ENCODE measurements at places on chromosomes 3 and 15. TPM values are rescaled to one million over a fixed set of nuclear protein-coding genes. Genes with fewer than 3 reads are reported as not detected.

DNA sequence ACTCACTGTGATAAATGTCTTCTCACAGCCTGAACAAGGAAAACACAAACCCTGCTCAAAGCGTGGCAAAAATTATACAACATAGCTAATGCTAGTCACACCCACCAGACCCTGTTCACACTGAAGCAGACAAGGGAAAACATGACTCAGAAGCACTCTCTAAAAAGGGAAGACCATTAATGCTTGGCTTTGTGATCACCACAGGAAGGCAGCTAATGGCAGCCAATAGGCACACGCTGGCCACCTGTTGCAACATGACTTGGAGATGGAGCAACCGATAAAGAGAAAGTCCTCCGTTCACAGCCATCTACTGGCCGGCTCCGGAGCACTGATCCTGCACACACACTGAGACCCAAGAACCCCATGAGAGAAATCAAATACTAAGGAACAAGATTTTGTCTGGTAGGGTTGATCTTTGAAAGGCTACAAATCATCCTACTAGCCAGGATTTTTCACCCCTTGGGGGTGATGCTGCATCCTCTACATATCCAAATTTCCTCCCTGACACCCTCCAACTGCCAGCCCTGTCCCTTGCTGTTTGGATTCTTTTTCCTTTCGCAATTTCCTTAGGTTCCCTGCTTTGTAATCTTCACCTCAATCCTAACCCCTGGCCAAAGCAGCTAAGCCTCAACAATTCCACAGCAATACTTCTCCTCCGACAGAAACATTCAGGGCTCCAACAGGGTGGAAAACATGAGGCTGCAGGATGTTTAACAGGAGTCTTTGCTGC lies 3.2 kb downstream of the ZXDC start:
- no peak overlapping the region for H3K4me3 ChIP-seq
- peaks cover 10% of the 10 kb centered on the region for H3K36me3 ChIP-seq
- H3K4me1 ChIP-seq, result peaks cover 22% of the 10 kb centered on the region
- peaks cover 5% of the 10 kb centered on the region for H3K27me3 ChIP-seq
- no peak for DNase-seq
- H3K27ac ChIP-seq, result no peak overlapping the region

DNA sequence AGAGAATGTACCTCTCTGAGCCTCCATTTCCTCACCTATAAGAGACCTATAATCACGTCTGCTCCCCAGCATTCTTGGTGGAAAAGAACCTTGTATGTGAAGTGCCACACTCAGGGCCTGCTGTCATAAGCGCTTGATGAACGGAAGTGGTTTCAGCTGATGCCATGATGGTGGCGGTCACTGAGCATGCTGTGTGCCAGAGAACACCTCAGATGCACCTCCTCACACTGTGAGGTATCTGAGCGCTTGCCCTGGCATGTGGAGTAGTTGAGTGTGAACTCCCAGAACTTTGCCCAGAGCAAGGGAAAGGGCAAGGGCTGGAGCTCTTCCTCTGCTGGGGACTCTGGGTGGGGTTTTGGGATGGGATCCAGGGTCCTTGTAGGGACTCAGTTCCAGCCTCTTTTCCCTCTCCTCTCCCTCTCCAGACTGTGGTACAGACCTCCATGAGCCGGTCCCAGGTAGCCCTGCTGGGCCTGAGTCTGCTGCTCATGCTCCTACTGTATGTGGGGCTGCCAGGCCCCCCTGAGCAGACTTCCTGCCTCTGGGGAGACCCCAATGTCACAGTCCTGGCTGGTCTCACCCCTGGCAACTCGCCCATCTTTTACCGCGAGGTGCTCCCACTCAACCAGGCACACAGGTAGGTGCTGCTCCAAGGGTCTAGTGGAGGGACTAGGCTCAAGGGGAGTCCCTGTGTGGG lies 2.7 kb downstream of the ABHD14A start:
- no peak overlapping the region for H3K4me3 ChIP-seq
- H3K4me1 ChIP-seq, result peaks cover 30% of the 10 kb centered on the region
- no peaks in the 10 kb centered on the region for H3K36me3 ChIP-seq
- H3K27ac ChIP-seq, result no peak overlapping the region

- no peaks in the 10 kb centered on the region for H3K36me3 ChIP-seq
- no peak for DNase-seq
- H3K27ac ChIP-seq, result no peak overlapping the region
- H3K4me3 ChIP-seq, result no peak overlapping the region
- peaks cover 24% of the 10 kb centered on the region for H3K4me1 ChIP-seq
These were observed 30.1 kb downstream of the PXYLP1 start for GRCh38 chr3:141261472-141262307.

GRCh38 chr3:25724948-25725645 lies 58.1 kb downstream of the NGLY1 start:
- no peaks in the 10 kb centered on the region for H3K36me3 ChIP-seq
- no peak overlapping the region for H3K27ac ChIP-seq
- DNase-seq, result no peak
- no peak overlapping the region for H3K4me3 ChIP-seq
- peaks cover 7% of the 10 kb centered on the region for H3K4me1 ChIP-seq

DNA sequence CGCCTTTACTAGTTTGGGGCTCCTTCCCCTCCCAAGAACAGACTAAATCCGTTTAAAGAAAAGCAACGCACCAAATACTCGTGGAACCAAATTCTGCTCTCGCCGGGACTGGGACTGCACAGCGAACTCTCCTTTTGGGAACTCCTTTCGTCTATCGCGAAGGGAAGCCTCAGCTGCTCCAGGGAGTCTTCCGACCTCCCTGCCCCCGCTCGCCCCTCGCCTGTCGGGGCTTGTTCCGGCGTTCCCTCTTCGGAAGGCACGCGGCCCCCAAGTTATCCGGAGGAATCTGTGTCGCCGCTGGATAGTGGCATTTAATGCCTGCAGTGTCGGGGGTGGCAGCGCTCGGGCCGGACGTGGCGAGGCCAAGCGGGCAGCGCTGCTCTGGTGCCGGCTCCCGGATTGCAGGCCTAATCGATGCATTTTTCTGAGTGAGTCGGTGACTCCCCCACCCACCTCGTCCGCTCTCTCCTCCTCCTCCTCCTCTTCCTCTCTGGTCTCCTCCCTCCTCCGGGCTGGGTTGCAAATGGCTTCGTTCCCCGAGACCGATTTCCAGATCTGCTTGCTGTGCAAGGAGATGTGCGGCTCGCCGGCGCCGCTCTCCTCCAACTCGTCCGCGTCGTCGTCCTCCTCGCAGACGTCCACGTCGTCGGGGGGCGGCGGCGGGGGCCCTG lies at the start of gene TRIM71:
Gene TRIM71, plus strand, starts transcription at position 440 of the 671 bp plus-strand sequence. Its CDS starts 84 bp downstream, at position 524.
- H3K4me3 ChIP-seq, result peak within 1 kb of the TSS; percentile 98
- H3K27me3 ChIP-seq, result no peaks in the 10 kb centered on the region
- DNase-seq, result peak; percentile 68
- H3K36me3 ChIP-seq, result no peaks in the 10 kb centered on the region

DNA sequence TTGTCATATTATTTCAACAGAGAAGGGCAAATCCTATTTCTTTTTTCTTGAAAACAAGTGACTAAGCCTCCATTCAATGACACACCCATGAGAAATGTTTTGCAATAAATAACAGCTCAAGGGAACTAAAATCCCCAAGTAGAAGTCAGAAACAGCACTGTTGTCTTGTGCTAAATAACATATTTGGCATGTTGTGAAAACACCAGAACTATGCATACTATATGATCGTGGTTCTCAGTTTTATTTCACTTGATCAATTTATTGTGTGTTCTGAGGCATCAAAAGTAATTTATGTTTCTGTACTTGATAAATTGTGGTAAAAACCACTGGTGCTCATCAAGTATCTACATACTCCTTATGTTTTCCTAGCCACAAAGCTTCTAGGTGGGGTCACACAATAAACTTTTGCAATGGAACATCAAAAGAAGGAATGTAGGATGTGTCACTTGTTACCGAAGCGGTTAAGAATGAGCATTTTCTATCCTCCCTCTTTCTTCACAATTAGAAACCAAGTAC lies 691.7 kb upstream of the CBLB start:
- no peaks in the 10 kb centered on the region for H3K4me1 ChIP-seq
- H3K4me3 ChIP-seq, result no peak overlapping the region
- no peaks in the 10 kb centered on the region for H3K27me3 ChIP-seq
- no peak overlapping the region for H3K27ac ChIP-seq

GRCh38 chr15:38750786-38751185 lies 186.2 kb upstream of the RASGRP1 start:
- no peaks in the 10 kb centered on the region for H3K4me1 ChIP-seq
- H3K27me3 ChIP-seq, result no peaks in the 10 kb centered on the region
- no peak for DNase-seq
- H3K36me3 ChIP-seq, result no peaks in the 10 kb centered on the region
- H3K4me3 ChIP-seq, result no peak overlapping the region

DNA sequence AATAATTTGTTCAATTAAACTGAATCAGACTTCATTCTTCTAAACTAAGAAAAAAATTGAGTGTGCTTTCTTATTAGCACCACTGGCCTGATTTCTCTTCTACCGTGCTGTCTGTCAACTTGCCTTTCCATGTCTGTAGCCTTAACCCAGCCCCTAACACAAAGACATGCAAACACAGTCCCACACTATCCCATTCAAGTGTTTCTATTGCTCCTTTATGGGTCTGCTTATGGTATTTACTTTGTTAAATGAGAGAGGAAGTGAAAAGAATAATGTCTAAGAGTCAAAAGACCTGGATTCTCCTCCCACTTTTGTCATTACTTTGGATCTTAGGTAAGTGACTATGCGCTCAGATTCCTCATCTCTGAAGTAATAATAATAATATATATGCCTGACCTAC lies 55.3 kb downstream of the GTF2E1 start:
- no peaks in the 10 kb centered on the region for H3K4me1 ChIP-seq
- no peak for DNase-seq
- no peaks in the 10 kb centered on the region for H3K27me3 ChIP-seq
- H3K4me3 ChIP-seq, result no peak overlapping the region
- H3K27ac ChIP-seq, result no peak overlapping the region
- H3K36me3 ChIP-seq, result no peaks in the 10 kb centered on the region

- H3K36me3 ChIP-seq, result no peaks in the 10 kb centered on the region
- H3K4me3 ChIP-seq, result no peak overlapping the region
- H3K4me1 ChIP-seq, result no peaks in the 10 kb centered on the region
- DNase-seq, result no peak
- no peak overlapping the region for H3K27ac ChIP-seq
- H3K27me3 ChIP-seq, result no peaks in the 10 kb centered on the region
These were observed 11.8 kb downstream of the TOP2B start for GRCh38 chr3:25652921-25653320.

DNA sequence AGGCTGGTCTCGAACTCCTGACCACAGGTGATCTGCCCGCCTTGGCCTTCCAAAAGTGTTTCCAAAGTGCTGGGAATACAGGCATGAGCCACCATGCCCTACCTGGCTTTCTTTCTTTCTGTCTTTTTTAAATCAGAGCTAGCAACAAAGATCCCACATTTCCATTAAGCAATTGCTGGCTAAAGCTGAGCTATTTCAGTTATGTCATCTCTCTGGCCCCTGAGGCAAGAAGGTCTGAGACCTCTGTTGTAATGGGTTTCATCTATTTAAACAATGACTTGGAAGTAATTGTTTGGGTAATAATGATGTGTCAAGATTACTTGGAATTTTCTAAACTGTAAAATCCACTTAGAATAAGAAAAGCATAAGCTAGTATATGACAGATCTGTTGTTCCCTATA lies 30.2 kb upstream of the CRBN start:
- no peaks in the 10 kb centered on the region for H3K27me3 ChIP-seq
- H3K4me1 ChIP-seq, result no peaks in the 10 kb centered on the region
- no peak overlapping the region for H3K27ac ChIP-seq
- no peak overlapping the region for H3K4me3 ChIP-seq

GRCh38 chr15:100152463-100152862 lies 189.3 kb downstream of the ADAMTS17 start:
- no peak for DNase-seq
- no peaks in the 10 kb centered on the region for H3K36me3 ChIP-seq
- no peak overlapping the region for H3K27ac ChIP-seq
- H3K4me1 ChIP-seq, result no peaks in the 10 kb centered on the region
- H3K4me3 ChIP-seq, result no peak overlapping the region

DNA sequence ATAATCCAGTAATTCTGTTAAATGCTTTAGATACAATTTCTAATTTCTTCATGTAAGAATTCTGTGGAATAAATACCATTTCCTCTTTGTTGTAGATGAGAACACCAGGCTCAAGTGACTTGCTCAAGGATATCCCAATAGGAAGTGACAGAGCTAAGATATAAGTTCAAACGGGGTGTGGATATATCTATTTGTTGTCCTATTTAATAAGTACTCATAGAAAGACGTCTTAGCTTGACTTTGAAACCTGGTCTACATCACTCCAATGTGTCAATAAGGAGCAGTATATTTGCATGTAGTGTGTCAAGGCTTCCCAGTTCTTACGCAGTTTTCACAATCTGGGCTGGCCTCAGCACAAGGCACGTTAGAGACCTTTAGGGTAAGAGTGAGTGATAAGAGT lies 4.7 kb upstream of the GCSAM start:
- peak overlapping the region; percentile 13 for H3K27ac ChIP-seq
- peaks cover 29% of the 10 kb centered on the region for H3K4me1 ChIP-seq
- no peak overlapping the region for H3K4me3 ChIP-seq
- no peaks in the 10 kb centered on the region for H3K27me3 ChIP-seq
- H3K36me3 ChIP-seq, result no peaks in the 10 kb centered on the region

DNA sequence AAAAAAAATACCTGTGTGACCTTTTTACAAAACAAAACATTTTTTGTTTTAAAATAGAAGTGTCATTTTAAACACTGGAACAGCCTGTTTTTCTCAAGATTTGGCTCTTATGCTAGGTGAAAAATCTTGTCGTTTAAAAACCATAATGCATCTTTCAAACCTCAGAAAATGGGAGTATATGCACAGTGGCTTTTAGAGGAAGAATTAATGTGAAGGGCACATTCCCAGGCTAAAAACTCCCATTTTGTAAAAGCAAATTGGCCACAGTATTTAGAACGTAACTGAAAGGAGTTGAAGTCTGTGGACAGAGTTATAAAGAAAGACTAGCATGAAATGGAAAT lies 190.0 kb downstream of the OSBPL10 start:
- H3K36me3 ChIP-seq, result no peaks in the 10 kb centered on the region
- H3K27ac ChIP-seq, result no peak overlapping the region
- no peak overlapping the region for H3K4me3 ChIP-seq
- H3K27me3 ChIP-seq, result no peaks in the 10 kb centered on the region

GRCh38 chr3:57331078-57331610 lies 38.7 kb upstream of the ASB14 start:
- H3K36me3 ChIP-seq, result no peaks in the 10 kb centered on the region
- no peaks in the 10 kb centered on the region for H3K27me3 ChIP-seq
- no peak for DNase-seq
- no peak overlapping the region for H3K27ac ChIP-seq
- no peaks in the 10 kb centered on the region for H3K4me1 ChIP-seq

- H3K27ac ChIP-seq, result no peak overlapping the region
- H3K4me3 ChIP-seq, result no peak overlapping the region
- H3K27me3 ChIP-seq, result no peaks in the 10 kb centered on the region
- DNase-seq, result no peak
- no peaks in the 10 kb centered on the region for H3K36me3 ChIP-seq
- H3K4me1 ChIP-seq, result peaks cover 5% of the 10 kb centered on the region
These were observed 172.0 kb upstream of the TP63 start for GRCh38 chr3:189459231-189459630.

GRCh38 chr3:192408647-192409200 lies 318.6 kb downstream of the FGF12 start:
- no peak overlapping the region for H3K27ac ChIP-seq
- peak overlapping the region; percentile 52 for H3K4me3 ChIP-seq
- peak; percentile 60 for DNase-seq
- H3K36me3 ChIP-seq, result no peaks in the 10 kb centered on the region
- H3K27me3 ChIP-seq, result peaks cover 69% of the 10 kb centered on the region

Gene GANC
- 22.7 TPM for total RNA-seq

Gene RBPMS2
- total RNA-seq, result 0.15 TPM

Gene FRMD5
- total RNA-seq, result 10.1 TPM

Gene SMCO1
- not detected for total RNA-seq

Gene PFKFB4
- 102 TPM for total RNA-seq

Gene BDH1
- 14.1 TPM for total RNA-seq

Gene ARF4
- 102 TPM for total RNA-seq

Gene APEH
- total RNA-seq, result 132 TPM

Gene GPR156
- total RNA-seq, result 1.6 TPM

Gene ZDHHC23
- 2.4 TPM for total RNA-seq

Gene PTH1R
- not detected for total RNA-seq

Gene OSTN
- 1.2 TPM for total RNA-seq
